ENCODE measurements at places on chromosomes 6 and 20. TPM values are rescaled to one million over a fixed set of nuclear protein-coding genes. Genes with fewer than 3 reads are reported as not detected.

Gene VGLL2
- polyA plus RNA-seq, result not detected

Gene ZC2HC1B
- polyA plus RNA-seq, result not detected

Gene MAK
- not detected for polyA plus RNA-seq

Gene OOEP
- not detected for polyA plus RNA-seq

Gene DSP
- 11.0 TPM for polyA plus RNA-seq

Gene HNF4A
- not detected for polyA plus RNA-seq

Gene TREM2
- polyA plus RNA-seq, result not detected

Gene RNF217
- 18.6 TPM for polyA plus RNA-seq

Gene HLA-B
- 1,142 TPM for polyA plus RNA-seq

Gene EFCAB8
- polyA plus RNA-seq, result not detected

DNA sequence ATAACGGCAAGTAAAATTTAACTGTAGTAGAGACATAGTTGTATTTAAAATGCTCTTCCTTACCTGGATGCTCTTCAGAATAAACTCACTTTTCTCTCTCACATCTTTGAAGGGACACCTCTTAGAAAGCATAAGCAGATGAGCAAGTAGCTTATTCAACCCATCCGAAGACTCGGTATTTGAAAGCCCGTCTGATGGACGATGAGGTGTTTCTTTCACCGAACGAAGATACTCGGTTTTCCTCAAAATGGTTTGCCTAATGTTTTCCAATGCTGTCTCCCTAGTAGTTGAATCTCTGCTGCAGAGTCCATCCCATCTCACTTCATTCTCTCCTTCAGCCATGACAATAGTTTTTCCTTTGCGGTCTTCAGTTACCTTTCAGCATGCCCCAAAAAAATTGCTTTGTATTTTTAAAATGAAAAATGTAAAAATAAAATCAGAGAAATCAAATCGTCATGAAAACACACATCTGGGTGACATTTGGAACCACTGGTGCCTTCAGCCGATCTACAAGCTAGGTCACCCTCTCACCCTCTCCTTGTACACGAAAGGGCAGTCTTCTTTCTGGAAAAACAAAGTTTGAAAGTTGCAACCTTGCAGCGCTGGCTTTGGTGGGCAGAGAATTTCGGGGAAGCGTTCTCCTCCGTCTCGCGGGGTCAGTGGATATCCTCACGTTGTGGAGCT lies 772 bp downstream of the SESN1 start:
- no peak for DNase-seq

GRCh38 chr6:130927305-130927704 lies 100.1 kb downstream of the SMLR1 start:
- DNase-seq, result no peak

GRCh38 chr6:155408981-155409380 lies 46.7 kb downstream of the NOX3 start:
- DNase-seq, result no peak

DNA sequence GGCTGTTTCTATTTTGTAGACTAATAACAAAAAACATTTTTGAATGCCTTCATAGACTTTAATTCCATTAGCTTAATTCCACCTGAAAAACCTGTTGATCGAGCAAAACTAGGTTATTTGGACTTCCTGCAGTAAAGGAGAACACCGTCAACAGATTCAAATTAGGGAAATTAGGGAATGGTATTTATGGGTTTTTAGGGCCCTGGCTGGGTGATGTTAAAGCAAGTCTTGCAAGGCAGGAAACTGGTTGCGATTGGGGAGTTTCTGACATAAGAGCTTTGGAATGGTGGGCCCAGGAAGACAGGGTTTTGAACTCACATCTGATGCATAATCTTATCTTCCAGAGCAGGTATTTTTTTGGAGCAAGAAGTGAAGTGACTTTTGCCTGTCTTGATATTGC lies 40.1 kb upstream of the TFAP2C start:
- no peak for DNase-seq

DNA sequence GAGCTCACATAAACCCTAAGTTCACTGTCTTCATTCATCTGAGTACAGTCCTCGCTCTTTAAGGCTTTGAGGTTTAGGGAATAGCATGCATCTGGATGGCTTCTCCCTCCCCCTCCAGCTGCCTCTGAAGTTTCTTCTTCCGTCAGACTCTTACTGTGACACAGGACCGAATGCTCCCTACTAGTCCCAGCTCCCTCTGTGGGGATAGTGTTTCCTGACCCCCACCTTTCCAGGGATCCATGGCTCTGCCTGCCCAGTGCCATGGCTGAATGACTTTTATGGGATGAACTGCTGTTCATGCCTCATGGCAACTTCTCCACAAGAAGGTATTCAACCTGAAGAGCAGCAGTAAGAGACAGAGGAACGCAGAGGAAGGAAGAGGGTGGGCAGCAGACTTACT lies 79.8 kb upstream of the EMILIN3 start:
- DNase-seq, result no peak

DNA sequence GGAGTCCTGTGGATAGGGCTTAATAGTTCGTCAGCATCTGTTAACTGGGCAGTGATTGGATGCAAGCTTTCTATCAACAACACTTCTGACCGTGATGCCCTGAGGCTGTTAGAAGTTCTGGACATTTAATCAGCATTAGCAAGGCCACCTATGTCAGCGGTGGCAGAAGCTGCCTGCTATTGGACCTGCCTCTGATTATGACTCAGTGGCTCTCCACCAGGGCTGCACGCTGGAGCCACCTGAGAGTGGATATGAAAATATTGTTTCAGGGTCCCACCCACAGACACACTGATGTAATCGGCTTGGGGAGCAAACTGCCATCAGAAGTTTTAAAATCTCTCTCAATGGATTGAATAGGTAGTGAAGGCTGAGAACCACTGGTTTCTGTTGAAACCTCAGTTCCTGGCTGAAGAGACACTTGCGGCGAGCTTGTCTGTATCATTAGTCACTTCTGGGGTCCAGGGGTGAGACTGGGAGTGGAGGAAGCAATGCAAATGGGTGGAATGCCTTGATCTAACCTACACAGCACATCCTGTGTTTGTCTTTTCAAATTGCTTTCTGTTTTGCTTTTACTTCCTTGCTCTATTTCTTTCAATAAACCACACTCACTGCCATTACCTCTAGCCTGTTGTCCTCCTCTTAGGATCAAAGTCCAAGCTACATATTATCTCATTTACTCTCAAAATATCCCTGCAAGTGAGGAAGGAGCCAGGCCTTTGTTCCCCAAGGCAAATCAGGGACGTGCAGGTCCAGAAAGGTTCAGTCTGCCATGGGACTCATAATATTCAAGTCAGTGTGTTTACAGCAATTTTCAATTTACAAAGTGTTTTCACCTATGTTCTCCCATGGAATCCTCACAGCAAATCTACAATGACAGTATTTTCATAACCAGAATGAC lies 4.2 kb downstream of the CLIC5 start:
- no peak for DNase-seq

DNA sequence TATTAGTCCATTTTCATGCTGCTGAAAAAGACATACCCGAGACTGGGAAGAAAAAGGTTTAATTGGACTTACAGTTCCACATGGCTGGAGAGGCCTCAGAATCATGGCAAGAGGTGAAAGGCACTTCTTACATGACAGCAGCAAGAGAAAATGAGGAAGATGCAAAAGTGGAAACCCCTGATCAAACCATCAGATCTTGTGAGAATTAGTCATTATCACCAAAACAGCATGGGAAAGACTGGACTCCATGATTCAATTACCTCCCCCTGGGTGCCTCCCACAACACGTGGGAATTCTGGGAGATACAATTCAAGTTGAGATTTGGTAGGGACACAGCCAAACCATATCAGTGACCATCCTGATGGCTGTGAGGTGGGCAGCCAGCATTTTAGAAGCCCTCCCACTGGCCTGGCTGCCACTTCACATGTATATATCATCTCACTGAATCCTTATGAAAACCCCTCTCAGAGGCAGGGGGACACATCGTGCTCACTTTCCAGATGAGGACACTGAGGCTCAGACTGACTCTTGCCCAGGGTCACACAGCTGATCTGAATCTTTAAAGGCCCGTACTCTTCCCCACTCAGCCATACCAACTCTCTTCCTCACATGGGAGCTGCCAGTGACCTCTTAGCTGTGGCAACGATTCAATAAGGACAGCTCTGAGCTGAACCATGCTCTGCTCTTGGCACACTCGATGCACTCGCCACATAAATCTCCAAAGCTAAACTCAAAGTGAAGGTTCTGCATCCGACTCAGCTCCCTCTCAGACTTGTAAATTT lies 25.7 kb downstream of the BMP7 start:
- DNase-seq, result no peak

DNA sequence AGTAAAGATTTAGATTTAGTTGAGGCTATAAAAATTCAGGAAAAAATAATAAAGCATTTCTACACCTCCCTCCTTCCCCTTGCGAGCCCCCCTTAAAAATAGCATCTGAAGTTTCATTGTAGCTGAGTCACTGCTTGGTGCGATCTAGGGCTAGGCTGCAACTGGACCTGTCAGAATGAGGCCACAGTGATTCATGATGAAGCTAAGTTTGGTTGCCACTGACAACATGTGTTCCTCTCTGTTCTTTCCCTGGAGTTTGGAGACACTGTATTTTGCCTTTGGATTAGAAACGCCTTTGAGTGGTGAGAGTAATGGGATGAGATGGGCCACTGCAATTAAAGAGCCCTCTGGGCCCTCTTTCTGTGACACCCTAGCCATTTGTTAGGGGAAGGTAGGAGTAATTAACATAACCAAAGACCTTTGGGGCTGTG lies 334.1 kb downstream of the NRN1 start:
- DNase-seq, result peak; percentile 67

GRCh38 chr20:54056762-54057639 lies 13.4 kb downstream of the BCAS1 start:
- no peak for DNase-seq

GRCh38 chr20:38267296-38267695 lies 6.8 kb upstream of the KIAA1755 start:
- no peak for DNase-seq

DNA sequence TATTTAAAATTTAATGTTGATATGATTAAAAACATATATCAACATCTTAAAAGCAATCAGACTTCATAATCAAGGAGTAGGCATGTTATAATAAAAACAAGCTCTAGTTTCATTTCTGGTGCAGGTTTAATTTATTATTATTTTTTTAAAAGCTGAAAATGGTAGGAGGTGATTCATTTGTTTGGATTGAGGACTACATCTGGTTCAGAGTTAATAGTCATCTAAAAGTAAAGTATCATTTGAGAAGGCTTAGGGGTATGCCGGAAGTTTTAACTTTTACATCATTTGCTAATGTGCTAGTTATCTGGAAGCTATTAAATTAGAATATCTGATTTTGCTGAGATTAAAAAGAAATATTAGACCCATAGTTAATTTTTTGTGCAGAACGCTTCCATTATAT lies 169.5 kb upstream of the LAMA2 start:
- DNase-seq, result peak; percentile 66

GRCh38 chr20:44067650-44068081 lies 119.3 kb downstream of the JPH2 start:
- DNase-seq, result no peak

DNA sequence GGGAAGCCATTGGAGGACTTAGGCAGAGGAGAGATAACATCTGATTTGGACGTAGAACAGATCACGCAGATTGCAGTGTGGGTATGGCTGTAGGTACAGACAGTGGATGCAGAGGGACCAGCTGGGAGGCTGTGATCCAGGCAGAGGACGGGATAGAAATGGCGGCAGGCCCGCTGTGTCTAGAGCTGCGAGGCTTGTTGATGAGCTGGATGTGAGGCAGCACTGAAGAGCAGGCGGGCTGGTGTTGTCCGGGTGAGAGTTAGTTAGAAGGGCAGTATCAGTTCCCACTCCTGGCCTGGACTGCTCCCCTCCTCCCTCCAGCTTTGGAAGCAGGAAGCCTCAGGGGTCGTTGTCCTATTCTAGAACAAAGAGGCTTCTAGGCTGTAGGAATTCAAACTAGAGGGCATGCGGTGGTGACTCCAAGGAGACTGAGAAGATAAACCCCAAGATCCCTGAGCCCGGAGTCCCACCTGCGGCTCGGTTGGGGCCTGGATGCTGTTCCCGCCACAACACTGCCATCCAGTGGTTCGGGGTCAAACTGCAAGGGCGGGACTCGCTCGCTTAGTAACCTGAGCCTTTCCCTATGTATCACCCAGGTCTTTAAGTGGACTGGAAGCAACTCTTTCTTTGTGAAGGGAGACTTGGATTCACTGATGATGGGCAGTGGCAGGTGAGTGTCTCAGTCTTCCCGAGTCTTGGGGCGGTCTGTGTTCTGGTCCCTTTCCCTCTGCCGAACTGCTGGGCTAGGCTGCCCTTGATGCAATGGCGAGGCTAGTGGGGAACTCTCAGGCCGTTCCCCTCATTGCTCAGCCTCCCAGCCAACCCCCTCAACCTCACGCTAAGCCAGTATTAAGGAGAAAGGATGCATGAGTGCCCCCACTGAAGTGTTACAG lies 11.2 kb downstream of the TLDC2 start:
- DNase-seq, result peak; percentile 22

DNA sequence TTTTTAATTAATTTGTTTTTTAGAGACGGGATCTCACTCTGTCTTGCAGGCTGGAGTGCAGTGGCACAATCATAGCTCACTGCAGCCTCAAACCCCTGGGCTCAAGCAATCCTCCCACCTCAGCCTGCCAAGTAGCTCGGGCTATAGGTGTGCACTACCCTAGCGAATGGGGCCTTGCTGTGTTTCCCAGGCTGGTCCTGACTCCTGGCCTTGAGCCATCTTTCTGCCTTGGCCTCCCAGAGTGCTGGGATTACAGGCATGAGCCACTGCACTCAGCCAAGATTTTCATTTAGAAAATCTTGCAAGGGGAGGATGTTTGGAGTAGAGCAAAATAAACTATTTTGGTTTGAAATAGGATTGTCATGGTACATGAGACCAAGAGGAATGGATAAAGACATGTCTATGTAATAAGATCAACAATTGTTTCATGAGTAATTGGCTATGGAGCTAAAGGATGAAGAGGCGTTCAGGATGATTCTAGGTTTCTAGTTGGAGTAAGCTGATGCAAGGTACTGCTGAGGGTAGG lies 237.8 kb downstream of the UST start:
- no peak for DNase-seq

DNA sequence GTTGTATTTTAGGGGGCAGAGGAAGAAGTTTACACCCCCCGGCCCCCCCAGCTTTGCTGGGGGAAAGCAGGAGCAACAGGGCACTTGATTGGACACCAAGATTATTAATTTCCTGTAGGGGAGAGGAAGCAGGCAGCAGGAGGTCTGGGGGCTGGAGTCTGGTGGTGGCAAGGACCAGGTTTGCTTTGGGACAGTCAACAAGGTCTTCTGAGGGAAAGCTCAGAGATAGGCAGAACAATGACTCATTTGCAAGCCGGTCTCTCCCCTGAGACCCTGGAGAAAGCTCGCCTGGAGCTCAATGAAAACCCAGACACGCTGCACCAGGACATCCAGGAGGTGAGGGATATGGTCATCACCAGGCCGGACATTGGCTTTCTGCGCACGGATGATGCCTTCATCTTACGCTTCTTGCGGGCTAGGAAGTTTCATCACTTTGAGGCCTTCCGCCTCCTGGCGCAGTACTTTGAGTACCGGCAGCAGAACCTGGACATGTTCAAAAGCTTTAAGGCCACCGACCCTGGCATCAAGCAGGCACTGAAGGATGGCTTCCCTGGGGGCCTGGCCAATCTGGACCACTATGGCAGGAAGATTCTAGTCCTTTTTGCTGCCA lies 1.6 kb downstream of the CLVS2 start:
- DNase-seq, result no peak

GRCh38 chr20:8399947-8400346 lies 267.9 kb downstream of the PLCB1 start:
- DNase-seq, result no peak

GRCh38 chr6:158796353-158796752 lies 22.8 kb downstream of the EZR start:
- DNase-seq, result no peak

- DNase-seq, result peak; percentile 16
These were observed 63.7 kb upstream of the CD2AP start for GRCh38 chr6:47413752-47414422.

All from BJ (cell line).